ENCODE measurements at places on chromosomes 6 and 20.
A peak's percentile ranks its signal among the peaks of the same experiment; 100 is the strongest.

- DNase-seq: no peak
These were observed 87.0 kb upstream of the CEP162 start for GRCh38 chr6:84314377-84314898.

- no peak for DNase-seq
These were observed 23.3 kb upstream of the TOP1 start for GRCh38 chr20:41005361-41005729.

DNA sequence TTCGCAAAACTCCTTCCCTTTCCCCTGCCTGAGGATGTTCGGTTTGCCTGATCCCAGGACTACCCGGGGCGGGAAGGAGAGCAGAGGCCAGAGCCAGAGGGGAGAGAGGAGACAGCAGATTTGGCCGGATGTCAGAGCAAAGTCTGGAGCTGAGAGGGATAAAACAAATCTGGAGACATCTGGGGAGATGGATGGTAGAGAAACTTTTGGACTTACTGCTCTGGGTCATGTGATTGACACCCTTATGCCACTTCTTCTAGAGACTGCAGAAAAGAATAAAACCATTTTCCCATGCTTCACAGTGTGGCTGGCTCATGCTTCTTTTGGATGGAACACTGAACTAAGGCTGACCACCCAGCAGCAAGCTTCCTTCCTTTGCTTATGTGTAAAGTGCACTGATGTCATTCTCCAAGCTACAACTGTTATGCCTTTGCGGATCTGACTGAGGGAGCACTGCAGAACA lies 174.7 kb downstream of the FOXC1 start:
- no peak for DNase-seq

GRCh38 chr6:42929821-42930360 lies 611 bp downstream of the CNPY3 start:
- DNase-seq: peak; percentile 62

DNA sequence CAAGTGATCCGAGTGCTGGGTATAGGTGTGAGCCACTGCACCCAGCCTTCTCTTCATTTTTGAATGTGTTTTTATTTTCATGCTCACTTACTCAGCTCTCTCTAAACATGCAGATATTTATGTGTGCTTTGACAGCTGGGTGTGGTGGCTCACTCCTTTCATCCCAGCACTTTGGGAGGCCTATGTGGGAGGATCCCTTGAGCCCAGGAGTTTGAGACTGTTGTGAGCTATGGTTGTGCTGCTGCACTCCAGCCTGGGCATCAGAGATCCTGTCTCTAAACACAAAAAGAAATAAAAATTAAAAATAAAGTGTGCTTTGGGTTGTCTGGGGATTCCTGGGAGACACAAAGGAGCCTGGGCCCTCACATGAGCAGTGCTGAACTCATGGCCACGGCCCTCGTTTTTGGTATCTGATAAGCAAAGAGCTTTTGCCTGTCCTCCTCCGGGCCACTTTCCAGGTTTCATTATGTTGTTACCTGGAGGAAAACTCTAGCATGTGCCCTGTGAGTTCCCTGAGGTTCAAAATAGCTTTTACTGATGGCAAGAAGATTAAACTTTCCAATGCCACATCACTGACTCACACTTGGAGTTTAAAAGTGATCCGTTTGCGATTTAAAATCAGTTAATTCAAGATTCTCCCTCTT lies 78.5 kb downstream of the CD164 start:
- DNase-seq: no peak

DNA sequence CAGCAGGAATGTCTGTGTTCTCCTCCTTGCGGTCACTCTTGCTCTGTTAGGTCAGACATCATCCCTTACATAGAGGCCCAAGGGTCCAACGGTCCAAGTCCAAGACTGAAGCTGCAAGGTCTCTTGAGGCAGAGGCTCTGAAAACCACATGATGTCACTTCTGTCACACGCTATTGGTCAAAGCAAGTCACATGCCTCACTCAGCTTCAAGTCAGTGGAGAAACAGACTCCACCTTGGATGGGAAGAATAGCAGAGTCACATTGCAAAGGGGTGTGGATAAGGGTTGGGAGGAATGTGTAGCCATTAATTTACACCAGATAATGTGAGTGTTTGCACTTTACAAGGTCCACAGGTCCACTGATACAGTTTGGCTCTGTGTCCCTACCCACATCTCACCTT lies 17.5 kb downstream of the SLC52A3 start:
- no peak for DNase-seq

- no peak for DNase-seq
These were observed 24.6 kb downstream of the MTFR2 start for GRCh38 chr6:136225496-136225895.

- no peak for DNase-seq
These were observed 690.7 kb downstream of the KIF16B start for GRCh38 chr20:15882553-15882952.

- no peak for DNase-seq
These were observed 167.6 kb upstream of the PROKR2 start for GRCh38 chr20:5484346-5484745.

GRCh38 chr6:150145427-150145826 lies 2.6 kb downstream of the PPP1R14C start:
- DNase-seq: no peak

DNA sequence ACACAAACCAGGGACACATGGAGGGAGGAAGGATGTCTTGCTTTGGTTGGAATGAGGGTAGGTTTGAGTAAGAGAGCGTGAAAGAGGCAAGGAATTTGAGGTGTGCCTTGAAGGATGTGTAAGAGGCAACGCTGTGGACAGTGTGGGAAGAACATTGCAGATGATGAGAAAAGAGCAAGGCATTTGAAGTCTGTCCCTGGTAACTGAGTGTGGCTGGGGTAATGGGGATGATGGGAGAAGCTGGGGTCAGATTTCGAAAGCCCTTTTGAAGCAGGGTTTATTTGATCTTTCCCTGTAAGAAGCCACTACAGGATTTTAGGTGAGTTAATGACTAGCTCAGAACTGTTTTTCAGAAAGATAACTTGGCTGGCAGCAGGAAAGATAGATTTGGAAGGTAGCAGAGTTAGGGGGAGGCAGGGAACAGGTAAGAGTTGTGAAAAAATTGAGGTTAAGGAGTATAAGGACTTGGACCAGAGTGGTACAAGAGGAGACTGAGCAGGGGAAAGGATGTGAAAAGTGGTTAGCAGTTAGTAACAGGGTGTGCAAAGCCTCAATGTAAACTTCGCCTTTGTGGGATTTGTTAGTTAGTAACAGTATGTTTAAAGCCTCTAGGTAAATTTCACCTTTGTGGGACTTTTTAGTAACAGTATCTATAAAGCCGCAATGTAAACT lies 17.7 kb downstream of the UTRN start:
- DNase-seq: no peak

DNA sequence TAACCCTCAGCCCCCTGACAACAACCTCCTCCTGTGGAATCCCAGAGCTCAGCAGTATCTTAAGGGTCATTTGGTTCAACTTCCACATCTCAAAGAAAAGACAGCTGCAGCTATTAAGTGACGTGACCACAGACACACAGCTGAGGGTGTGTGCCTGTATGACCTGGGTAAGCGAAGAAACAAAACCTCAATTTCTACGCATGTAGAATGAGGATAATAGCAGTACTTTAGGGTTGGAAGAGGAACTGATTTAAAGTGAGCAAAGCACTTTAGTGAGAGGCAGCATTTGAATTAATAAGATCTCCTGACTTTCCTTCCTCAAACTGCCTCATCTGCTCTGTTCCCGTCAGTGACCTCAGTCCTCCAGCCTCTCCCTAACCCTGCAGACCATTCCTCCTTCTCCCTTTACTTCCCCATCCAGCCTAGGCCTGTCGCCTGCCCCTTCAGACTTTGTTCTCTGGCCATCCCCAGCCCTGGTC lies 6.8 kb upstream of the ARMC2 start:
- peak; percentile 49 for DNase-seq

- no peak for DNase-seq
These were observed 378.7 kb upstream of the ADGRB3 start for GRCh38 chr6:68256391-68256790.

- DNase-seq: no peak
These were observed 49.4 kb upstream of the FYN start for GRCh38 chr6:111922454-111923297.

GRCh38 chr6:37284781-37285180 lies 26.8 kb upstream of the TMEM217 start:
- no peak for DNase-seq

All from CD4-positive, alpha-beta T cell treated with Interleukin-1 beta for 1 hour (primary cell).